ENCODE measurements at places on chromosomes 3 and 15. TPM values are rescaled to one million over a fixed set of nuclear protein-coding genes. Genes with fewer than 3 reads are reported as not detected.

The GPR27 gene
- 4.3 TPM for total RNA-seq

The OR5K4 gene
- not detected for total RNA-seq

The MORC1 gene
- total RNA-seq: not detected

The CAMK2N2 gene
- total RNA-seq: not detected

The PRICKLE2 gene
- total RNA-seq: 79.7 TPM

The CALML4 gene
- 14.2 TPM for total RNA-seq

The GHRL gene
- total RNA-seq: 0.40 TPM

The SUCLG2 gene
- total RNA-seq: 60.6 TPM

The ACP3 gene
- total RNA-seq: 1.8 TPM

The ADCY5 gene
- 201 TPM for total RNA-seq

The GNAT1 gene
- total RNA-seq: not detected

The GRIP2 gene
- 0.83 TPM for total RNA-seq

The KNL1 gene
- total RNA-seq: 0.06 TPM

The NAA80 gene
- 9.5 TPM for total RNA-seq

The GNB4 gene
- 78.9 TPM for total RNA-seq

The CLRN1 gene
- total RNA-seq: not detected

The TMC3 gene
- 0.17 TPM for total RNA-seq

The ATP8B4 gene
- total RNA-seq: 2.7 TPM

The MUC4 gene
- not detected for total RNA-seq

The ERICH6 gene
- not detected for total RNA-seq

The CYP11A1 gene
- total RNA-seq: 2.5 TPM

The GCSAM gene
- not detected for total RNA-seq

The CRABP1 gene
- not detected for total RNA-seq

The RRP9 gene
- 20.7 TPM for total RNA-seq

The LHFPL4 gene
- total RNA-seq: 0.13 TPM

The MAP3K13 gene
- 44.9 TPM for total RNA-seq

The LCTL gene
- total RNA-seq: not detected

The SI gene
- not detected for total RNA-seq

The HRG gene
- total RNA-seq: not detected

The TNFAIP8L3 gene
- total RNA-seq: 13.4 TPM

The AEN gene
- 23.0 TPM for total RNA-seq

The EXD1 gene
- total RNA-seq: not detected

The LRRC57 gene
- 19.1 TPM for total RNA-seq

The SOX14 gene
- total RNA-seq: not detected

The PLSCR5 gene
- not detected for total RNA-seq

The SEMA6D gene
- total RNA-seq: 5.2 TPM
